ENCODE measurements at places on chromosomes 2 and 18.
A peak's percentile ranks its signal among the peaks of the same experiment; 100 is the strongest.

- DNase-seq, result peak; percentile 50
Observed at GRCh38 chr2:101725515-101726192, 28.1 kb downstream of the MAP4K4 start.

DNA sequence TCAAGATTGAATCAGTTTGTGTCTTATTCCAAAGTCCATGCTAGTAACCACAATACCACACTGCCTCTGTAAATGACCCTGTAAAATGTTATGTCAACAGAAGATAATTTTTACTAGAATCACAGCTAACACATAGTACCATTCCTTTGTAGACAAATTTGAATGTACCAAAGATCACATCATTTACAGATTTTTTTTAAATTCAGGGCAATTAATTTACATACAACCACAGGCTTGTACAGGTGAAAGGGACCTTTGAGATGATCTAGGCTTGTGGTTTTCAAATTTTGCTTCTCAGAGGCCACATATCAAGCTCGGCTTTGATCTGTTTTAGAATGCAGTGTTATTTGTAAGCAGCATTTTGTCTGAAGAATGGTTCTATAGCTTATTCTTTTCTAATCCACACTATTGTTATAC, 63.8 kb upstream of the PPM1B start:
- DNase-seq, result no peak

DNA sequence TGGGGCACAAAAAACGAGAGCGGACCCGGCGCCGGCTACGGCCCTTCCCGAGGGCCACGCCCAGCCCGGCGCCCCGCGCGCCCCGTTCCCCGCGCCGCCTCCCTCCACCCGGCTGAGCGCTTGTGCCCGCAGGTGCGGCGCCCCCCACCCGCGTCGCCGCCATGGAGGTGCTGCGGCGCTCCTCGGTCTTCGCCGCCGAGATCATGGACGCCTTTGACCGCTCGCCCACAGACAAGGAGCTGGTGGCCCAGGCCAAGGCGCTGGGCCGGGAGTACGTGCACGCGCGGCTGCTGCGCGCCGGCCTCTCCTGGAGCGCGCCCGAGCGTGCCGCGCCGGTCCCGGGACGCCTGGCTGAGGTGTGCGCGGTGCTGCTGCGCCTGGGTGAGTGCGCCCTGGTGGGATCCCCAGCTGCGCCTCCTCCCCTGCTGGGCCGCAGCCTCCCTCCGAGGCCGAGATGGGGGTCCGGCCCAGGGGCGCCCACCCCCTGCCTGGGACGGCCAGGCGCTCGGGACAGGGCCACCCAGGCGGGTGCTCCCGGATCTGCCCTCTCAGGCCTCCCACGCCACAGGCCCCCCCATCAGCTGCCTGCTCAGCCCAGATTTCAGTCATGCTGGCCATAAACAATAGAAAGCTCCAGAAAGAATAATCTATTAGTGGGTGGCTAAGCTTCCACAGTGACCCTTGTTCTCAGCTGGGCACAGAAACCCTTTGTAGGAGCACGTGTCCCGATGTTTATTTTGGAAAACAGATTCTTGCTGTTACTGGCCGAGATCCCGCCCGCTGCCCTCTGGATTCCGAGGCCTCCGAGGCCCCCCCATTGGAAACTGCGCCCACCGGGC, 997 bp downstream of the BOK start:
- DNase-seq, result peak; percentile 39

- no peak for DNase-seq
Observed at GRCh38 chr2:182824767-182825158, 41.7 kb downstream of the FRZB start.

- DNase-seq, result peak; percentile 63
Observed at GRCh38 chr2:219681694-219682300, 54.4 kb downstream of the SLC4A3 start.

GRCh38 chr2:183490914-183491313, 366.7 kb downstream of the NUP35 start:
- peak; percentile 60 for DNase-seq

DNA sequence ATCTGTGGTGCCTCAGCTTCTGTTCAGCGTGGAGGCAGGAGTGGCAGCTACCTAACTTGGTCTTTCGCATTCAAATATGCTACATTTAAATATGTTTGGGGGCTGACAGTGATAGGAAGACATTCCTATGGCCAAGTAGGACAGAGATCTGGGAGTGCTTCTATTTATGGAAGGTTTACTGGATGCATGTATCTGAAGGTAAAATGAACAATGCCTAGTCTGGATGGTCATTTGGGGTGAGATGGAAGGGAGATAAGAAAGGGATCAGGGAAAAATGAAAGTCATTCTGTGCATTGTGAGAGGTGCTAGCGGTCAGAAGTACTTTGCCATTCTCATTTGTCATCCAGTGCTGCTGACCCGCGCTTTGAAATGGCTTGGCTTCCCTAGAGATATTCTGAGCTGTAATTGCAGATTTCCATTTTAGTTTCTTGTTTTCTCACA, 300.9 kb upstream of the FBXO11 start:
- DNase-seq, result no peak

DNA sequence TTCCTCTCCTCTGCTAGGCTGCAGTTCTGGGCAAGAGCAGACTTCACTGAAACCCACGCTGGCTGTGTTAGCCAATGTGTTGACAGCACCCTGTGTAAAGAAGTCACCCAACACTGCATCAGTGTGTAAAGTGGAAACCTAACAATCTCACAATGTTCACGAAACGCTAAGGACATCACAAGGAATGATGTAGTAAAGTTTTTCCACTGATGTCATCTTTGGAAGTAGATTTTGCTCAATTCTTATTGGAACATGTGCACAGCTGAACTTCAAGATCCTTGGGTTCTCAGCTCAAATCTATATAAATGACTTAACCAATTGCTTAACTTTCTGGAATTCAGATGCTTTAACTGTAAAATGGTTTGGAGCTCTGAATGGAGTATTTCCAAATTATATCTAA, 1112.5 kb downstream of the TSN start:
- DNase-seq, result no peak

DNA sequence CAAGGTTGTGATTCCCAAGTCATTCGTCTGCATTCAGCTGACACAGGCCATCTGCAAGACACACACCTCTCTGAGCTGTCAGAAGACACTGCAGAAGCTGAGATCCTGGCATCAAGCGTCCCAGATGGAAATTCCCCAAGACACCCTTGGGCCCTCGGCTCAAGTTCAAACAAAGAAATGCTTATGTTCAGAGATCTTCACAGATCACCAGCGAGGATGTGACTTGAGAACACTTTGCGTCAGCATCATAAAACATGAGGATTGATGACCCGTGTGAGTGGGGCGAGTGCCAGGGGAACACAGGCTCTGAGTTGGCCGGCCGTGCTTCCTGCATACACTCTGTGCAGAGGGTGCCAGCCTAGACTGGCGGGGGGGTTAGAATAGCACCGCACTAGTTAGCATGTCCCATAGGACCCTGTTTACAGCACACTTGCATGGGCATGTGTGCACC, 36.8 kb downstream of the KCNIP3 start:
- peak; percentile 95 for DNase-seq

DNA sequence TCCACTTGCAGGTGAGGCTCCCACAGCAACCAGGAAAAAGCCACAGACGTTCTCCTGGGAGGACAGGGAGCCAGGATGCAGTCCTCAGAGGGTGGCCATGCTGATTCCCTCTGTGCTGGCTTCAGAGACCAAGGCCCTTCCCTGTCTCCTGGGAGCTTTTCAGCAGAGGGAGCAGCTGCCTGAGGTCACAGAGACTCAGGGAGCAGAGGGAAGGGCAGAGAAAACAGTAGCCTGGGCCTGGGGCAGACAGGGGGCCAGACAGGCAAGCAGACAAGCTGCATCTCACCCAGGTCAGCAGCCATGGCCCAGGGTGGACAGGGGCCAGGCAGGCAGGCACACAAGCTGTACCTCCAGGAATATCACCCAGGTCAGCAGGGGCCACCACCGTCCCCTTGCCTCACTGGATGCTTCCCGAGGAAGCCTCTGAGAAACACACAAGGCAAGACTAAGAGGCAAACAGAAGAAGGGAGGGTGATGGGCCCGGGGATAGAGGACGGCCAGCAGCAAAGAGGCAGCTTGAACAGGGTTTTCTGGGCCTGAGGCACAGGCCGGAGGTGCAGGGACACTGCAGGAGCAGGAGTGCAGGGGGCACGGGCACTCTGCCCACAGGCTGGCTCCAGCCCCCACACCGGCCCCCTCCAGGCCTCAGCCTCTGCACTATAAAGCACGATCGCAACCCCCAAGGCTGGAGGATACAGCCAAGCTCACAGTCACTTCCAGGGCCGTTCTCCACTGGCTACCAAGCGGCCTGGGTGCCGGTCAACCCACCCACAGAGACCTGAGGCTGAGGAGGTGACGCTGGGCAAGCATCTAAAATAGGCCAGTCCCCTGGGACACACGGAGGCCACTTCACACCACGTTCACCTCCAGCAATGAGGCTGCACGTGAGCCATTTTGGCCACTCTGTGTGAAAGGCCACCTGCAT, 6.1 kb downstream of the SLC66A2 start:
- no peak for DNase-seq

DNA sequence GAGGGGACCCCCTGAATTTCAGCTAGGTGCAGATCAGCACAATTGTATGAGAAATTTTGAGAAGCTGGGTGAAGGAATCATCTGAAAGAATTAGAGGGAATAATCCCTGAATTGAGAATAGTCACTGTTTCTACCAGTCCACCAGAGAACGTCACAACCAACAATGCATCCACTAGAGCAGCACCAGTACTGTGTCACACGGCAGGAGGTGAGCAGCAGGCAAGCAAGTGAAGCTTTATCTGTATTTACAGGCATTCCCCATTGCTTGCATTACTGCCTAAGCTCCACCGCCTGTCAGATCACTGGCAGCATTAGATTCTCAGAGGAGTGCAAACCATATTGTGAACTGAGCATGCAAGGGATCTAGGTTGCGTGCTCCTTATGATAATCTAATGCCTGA, 40.7 kb downstream of the GDF7 start:
- DNase-seq, result no peak

DNA sequence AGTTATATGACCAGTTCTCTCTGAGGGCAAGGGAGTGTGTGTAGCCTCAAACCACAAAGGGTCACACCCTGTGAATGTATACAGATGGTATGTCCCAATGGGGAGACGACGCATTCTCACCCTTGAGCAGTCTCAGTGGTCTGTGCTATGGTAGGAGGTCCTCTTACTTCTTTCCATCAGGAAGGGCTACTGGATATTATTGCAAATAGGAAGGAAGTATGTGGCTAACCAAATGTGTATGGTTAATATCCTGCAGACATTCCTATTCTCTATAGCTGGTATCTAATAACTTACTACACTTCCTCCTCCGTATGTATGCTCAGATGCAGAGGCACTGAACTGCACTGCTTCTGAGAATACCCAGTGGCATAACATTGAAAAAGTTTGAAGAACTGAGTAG, 306.7 kb upstream of the CCDC68 start:
- peak; percentile 80 for DNase-seq

DNA sequence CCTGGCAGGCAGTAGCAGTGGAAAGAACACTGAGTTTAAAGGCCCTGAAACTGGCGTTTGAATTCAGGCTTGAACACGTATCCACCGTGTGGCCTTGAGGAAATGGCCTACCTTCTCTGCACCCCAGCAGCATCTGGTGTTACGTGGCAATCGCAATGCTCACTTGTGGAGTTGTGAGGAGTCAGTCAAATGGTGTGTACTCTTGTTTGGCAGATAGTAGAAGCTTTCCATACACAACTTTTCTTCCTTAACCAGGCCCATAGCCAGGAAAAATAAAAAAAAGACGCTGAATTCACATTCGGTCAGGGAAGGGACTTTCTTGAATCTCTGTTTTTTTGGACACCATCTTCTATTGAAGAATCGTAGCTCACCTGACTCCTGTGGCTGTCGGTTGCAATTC, 1101.5 kb upstream of the KLHL29 start:
- no peak for DNase-seq

GRCh38 chr18:8707556-8708300, 2.4 kb downstream of the MTCL1 start:
- peak; percentile 69 for DNase-seq

GRCh38 chr2:74815941-74816340, 18.0 kb upstream of the HK2 start:
- no peak for DNase-seq

DNA sequence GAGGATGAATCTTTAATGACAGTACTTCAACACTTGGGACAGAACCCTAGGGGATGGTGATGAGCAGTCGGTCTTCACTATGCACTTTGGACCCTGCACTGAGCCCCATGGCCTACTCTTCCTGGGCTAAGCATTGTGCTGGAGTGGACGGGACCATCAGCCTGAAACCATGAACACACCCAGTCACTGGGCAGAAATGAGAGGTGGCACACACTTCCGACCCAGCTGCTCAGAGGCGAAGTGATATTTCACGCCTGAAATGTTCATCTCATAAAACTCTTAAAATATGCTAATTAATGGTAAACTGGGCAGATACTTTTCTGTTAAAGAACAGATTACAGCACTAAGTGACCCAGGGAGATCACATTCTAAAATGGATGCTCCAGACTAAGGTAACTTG, 150.3 kb upstream of the NDUFV2 start:
- DNase-seq, result no peak

GRCh38 chr2:213149949-213150314, 1.5 kb downstream of the IKZF2 start:
- DNase-seq, result no peak

GRCh38 chr2:209687323-209687969, 84.2 kb upstream of the UNC80 start:
- DNase-seq, result peak; percentile 33

- no peak for DNase-seq
Observed at GRCh38 chr2:220509096-220509757, 881.8 kb downstream of the SLC4A3 start.

DNA sequence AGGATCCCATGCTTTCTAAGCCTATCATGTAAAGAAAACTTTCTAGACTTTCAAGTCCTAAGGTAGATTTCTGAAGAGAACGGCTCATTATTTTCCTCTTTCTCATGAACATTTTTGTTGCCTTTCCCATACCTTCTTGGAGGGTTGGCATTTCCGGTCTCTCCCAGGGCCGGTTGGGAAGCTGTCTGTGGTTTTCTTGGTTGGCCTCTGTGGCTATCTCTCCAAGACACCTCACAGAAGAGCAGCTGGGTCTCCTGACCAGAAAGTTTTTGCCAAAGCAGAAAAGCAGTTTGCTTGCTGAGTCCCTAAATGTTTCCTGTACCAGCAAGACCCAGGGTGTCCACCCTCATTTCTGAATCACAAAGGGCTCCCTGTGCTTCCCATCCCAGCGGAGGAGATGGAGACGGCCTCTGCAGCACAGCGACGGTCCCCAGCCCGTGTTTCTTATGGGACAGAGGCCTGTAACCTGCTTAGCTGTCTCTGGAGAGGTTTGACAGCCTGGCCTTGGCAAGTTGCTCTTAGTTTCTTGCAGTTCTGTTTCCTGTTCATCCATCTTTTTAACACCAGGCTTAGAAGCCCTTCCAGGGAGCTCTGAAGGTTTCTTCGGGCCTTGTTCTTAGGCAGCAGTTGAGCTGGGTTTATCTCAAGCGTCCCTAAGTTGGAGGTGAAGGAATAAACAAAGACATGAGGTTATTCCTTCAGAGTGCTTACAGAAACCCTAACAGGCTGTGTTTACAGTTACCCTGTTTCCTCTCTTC, 39.8 kb downstream of the GREB1 start:
- DNase-seq, result no peak

- DNase-seq, result no peak
Observed at GRCh38 chr2:136248907-136249306, 131.0 kb upstream of the CXCR4 start.

- DNase-seq, result no peak
Observed at GRCh38 chr18:5574843-5575242, 31.0 kb upstream of the EPB41L3 start.
